GM03348 (cell line): ENCODE measurements at places on chromosomes 2 and 18.

GRCh38 chr18:4270016-4270415 lies 185.1 kb downstream of the DLGAP1 start:
- DNase-seq: no peak

GRCh38 chr2:60309336-60309735 lies 244.1 kb downstream of the BCL11A start:
- no peak for DNase-seq

- DNase-seq: peak; percentile 44
Measured at GRCh38 chr18:61882296-61883004, 10.4 kb downstream of the RNF152 start.

DNA sequence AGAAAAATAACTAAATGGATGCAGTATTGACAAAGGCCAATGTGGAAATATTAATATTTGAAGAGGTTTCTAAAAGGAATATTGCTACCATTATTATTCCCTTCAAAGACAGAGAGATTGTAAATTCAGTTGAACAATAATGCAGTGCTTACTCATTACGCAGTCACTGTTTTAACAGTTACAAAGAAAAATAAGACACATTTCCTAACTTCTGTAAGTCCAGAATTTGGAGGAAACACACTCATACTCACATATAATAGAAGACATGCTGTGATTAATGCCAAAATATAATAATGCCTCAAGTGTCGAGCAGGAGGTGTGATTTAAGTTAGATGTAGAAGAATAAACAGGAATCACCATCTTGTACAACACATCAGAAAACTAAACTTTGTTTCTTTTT lies 389.2 kb downstream of the FBXO15 start:
- DNase-seq: no peak

GRCh38 chr2:25437881-25438662 lies 96.3 kb upstream of the DNMT3A start:
- no peak for DNase-seq

- no peak for DNase-seq
Measured at GRCh38 chr2:138602166-138602460, 100.5 kb downstream of the SPOPL start.

DNA sequence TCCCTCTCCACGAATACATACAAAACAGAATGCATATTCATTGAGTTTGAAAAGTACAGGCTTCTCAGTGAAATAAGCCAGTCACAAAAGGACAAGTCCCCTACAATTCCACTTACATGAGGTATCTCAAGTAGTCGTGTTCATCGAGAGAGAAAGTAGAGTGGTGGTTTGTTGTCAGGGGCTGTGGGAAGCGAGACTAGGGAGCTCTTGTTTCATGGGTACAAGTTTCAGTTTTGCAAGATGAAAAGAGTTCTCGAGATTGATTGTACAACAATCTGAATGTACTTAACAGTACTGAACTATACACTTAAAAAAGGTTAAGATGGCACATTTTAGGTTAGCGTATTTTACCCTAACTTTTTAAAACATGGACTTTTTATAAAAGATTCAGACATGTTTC lies 71.5 kb upstream of the TTC39C start:
- DNase-seq: no peak

- DNase-seq: peak; percentile 7
Measured at GRCh38 chr2:144707736-144708326, 187.9 kb upstream of the ZEB2 start.

GRCh38 chr18:40917056-40917455 lies 1038.0 kb upstream of the PIK3C3 start:
- DNase-seq: no peak

DNA sequence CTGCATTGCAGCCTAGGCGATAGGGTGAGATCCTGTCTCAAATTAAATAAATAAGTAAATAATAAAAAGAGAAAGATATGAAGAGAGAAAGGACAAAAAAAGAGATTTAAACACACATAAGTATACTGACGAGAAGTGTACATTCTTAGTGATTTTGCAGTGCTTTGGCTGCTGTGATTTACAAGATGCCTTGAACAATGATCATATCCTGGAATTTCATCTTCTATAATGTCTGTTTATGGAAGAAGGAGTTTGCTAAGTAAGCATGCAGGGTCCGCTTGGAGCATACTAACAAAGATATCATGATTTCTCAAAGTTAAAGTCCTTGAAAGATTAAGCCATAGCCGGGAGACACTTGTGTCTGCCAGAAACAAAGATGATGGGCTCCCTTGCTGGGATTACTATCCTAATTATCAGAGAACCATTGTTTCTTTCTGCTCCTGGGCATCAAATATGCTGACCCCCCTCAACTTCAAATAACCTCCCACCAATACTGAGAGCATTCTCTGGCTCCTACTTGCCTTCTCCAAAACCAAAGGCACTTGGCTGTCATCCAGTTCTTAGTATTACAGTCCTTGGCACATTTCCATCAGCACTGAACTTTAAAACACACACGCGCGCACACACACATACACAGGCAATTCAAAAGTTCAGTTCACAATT lies 47.5 kb upstream of the STAM2 start:
- no peak for DNase-seq

- DNase-seq: no peak
Measured at GRCh38 chr18:27861539-27861938, 315.4 kb downstream of the CDH2 start.

DNA sequence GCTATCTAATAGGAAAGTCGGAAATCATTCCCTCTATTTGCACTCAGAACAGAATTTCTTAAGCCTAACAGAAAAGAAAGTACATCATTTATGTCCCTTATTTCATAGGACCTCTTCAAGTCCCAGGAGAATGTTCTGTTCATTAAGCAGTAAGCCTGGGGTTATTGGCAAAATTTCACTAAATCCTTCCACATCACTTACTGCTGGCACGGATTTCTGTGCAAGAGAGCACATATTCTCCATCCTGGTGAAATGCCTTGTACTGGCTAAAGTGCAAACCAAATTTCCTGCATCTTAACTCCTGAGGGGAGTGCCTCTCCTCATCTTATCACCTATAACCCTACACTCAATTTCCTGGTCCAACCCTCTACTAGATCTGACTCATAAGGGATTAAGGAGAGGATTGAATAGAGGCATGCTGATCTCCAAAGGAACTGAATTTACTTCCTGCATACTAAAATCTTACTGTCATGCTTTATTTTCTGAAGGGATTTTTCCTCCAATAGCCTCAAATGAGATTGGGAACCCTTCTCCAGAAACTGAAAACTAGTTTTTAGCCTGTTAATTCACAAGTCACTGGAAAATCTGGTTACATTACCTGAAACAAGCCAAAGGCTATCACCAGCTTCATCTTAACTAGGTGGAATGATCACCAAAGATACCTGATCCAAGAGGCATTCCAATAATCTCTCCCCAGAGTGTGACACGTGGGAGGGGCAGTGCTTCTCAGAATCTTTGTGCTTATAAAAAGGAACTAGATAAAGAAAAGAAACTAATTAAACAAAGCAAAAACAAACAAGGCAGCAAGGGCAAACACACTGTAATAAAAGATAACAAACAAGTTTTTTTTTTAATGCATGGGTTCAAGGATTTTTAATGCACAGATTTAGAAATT lies 311.1 kb downstream of the NR4A2 start:
- no peak for DNase-seq

DNA sequence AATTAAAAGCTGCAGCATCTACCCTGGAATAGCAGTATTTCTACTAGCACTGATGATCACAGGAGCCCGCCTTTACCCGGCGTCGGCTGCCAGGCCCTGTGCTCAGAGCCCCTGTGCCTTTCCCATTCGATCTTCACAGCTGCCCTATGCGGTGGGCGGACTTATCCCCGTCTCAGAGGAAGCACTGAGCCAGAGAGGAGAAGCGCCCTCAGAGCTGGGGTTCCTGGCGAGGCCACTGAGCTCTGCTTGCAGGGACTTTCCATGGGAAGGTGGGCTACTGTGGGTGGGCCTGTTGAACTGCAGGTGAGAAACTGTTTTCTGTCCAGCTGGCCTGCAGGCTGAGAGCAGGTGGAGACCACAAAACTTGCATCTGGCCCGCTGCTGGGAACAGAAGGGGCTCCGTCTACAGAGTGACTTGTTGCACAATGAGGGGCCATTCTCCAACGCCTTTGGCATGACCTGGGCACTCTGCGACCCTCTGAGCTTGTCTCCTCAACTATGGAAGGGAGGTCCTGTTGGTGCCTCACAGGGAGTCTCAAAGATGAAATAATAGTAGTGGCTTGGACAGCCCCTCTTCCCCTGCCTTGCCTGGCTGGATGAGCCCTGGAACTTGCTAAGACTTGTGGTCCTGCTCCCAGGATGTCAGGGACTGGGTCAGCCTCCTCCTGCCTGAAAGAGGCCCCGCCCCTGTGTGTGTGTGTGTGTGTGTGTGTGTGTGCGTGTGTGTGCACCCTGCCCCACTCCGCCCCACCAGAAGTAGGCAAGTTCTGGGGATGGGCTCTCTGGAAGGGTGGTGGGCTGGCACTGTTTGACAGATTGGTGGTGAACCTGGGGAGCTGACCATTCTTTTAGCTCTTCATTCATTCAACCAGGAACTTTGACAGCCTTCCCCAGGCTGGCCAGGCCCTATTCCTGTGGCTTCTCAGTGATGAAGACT lies 32.7 kb downstream of the GLI2 start:
- no peak for DNase-seq

DNA sequence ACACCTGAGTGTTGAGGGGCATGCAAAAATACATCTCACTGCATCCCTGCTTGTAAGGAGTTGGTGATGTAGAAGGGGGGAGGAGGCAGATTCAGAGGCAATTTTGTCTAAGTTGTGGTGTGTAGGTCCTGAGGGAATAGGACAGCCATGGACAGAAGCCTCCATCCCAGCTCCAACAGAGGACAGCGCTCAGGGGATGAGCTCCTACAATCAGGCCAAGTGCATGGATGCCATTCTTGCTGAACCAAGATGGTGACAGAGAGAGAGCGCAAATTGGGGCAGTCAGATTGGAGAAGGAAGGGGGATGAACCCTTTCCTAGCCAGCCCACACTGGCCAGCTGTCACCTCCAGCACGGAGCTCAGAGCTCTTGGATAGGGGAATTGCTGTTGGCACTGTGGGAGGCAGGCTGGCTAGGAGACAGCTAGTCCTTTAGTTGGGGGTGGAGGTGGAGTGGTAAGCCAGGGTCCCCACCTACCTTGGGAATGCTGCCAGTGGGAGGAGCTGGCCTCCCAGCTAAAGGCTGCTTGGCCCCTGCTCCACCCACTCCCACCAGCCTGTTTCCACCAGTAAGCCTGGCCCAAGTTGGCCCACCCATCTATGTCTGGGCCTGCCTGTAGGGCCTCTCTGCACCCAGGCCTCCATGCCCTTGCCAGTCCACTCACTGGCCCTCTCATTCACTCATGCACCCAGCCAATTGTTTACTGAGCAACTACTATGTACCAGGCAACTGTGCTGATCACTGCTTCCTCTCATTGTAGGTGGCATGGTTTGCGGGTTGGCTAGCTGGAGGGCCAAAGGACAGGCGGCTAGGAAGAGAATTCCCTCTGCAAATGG lies 2.5 kb upstream of the PER2 start:
- no peak for DNase-seq

DNA sequence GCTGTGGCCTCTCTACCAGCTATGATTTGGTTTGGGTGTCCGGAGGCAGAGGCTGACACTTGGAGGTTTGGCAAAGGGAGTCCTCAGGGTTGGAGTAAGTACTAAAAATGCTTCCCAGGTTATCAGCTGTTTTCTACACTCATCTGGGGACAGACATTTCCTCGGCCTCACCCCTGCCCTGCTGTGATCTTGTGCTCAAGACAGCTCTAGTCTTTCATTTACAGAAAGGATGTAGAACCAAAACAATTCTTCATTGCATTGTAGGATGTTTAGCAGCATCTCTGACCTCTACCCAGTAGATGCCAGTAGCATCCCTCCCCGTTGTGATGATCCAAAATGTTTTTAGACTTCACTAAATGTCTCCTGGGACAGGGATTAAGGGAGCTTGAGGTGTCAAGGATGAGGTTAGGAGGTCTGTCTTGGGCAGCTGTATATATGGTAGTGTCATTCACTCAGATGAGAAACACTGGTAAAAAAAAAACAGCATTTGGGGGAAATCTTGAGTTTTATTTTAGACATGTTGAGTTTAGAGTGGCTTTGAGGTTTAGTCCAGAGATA lies 26.6 kb downstream of the CD28 start:
- no peak for DNase-seq

GRCh38 chr2:31736695-31737454 lies 156.1 kb upstream of the SRD5A2 start:
- no peak for DNase-seq

- no peak for DNase-seq
Measured at GRCh38 chr2:100948942-100949811, 52.9 kb upstream of the RPL31 start.

DNA sequence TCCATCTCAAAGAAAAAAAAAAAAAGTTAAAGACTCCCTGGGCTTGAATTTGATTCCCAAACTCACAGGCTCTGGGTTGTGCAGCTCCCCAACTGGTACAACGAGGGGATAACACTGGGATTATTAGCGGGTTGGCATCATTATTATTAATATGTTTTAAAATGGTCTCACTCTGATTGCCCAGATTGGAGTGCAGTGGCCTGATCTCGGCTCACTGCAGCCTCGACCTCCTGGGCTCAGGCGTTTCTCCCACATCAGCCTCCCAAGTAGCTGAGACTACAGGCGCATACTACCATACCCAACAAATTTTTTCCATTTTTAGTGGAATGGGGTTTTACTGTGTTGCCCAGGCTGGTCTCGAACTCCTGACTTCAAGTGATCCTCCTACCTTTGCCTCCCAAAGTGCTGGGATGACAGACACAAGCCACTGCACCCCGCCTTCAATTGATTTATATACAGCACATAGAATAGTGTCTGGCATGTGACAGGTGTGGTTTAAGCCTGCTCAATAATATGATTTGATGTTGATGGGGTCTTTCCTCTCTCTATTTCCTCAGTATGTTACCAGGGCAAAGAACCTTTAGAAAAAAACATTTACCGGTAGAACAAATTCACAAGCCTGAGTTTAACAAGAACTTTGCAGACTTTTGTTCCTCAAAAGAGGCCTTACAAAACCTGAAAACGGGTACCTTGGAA lies 12.2 kb downstream of the MYCN start:
- no peak for DNase-seq

GRCh38 chr2:120566331-120567035 lies 169.2 kb upstream of the GLI2 start:
- DNase-seq: no peak

DNA sequence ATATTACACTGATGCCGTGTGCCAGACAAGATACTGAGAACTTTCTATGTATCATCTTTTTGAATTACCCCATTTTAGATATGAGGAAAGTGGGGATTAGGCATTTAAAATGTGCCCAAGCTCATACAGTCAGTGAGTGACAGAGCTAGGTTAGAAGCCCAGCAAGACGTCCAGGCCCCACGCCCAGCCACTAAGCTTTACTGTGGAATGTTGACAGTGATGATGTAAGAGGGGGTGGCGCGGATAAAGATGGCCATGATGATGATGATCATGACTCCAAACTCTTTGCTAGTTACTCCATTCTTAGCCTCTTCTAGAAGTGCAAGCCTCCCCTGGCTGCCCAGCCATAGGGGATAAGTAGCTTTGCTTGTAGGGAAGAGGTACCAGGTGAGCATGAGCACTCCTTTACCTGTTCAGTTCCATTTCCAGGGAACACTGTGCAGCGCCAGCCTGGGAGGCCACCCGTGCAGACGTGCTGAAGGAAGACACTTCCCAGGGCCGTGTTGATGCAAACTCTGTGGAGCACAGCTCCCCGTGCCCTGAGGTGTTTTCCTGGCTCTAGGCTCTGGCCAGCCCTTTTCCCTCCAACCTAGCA lies 65.5 kb downstream of the BCL2L11 start:
- no peak for DNase-seq
